GOT3 (cell line): ENCODE measurements at places on chromosomes 11 and 22.
A peak's percentile ranks its signal among the peaks of the same experiment; 100 is the strongest.

- DNase-seq = no peak
These were observed 224.8 kb upstream of the CHORDC1 start for GRCh38 chr11:90447618-90448017.

DNA sequence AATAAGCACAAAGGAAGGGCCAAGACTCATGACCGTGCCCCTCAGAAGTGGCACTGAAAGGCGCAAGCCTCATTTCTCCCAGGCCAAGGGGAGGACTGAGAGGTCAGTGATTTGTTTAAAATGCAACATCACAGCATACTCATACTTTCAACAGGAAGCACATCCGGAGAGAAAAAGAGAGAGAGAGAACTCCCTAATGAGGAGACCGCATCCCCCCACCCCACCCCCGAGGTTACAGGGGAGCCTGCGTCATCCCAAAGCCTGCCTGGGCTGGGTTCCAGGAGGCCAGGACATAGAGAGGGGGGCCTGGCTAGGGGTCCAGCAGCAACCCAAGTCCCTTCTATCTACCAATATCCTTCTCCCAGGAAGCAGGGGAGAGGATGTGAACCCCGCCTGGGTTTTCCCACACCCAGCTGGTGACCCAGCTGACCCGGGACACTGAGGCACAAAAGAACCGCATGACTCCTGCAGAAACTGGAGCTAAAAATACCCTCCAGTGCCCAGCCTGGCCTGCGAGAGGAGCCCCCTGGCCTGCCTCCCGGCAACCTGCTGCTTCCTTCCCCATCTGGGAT, 3.8 kb downstream of the CSNK1E start:
- peak; percentile 31 for DNase-seq

- DNase-seq = no peak
These were observed 87.7 kb upstream of the ANO3 start for GRCh38 chr11:26244207-26244606.

DNA sequence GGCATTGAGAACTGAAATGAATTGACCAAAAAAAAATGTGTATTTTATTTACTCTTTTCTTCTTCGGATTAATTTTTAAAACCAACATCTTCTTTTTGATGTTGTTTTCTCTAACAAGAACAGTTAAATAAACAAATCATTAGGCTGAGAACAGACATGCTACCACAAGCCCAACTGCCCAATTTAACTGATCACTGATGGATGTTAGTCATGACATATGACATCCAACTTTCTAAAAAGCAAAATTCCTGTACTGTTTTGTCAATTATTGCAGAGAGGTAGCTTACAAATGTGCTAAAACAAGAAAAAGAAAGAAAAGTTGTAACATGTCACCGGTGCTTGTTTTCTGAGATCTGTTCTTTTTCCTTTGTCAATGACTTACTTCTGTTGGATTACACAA, 232.1 kb downstream of the C11orf87 start:
- DNase-seq = no peak

- no peak for DNase-seq
These were observed 18.6 kb downstream of the ADAMTS8 start for GRCh38 chr11:130409594-130410388.

DNA sequence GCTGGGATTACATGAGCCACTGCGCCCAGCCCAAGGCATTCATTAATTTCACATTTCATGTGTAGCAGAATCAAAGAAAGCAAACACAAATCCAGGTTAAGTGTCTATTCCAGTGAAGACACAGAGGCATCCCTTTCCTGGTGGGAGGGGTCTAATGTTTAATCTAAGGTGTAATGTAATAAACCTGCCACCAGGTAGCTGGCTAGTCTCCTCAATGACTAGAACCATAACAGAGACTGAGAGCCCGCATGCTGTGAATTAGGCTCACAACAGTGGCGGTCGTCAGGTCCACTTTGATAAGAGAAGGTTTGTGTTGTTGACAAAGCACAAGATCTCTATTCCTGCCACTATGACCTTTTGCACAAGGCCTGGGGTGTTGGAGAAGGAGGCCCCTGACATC, 64.2 kb upstream of the ADA2 start:
- no peak for DNase-seq

DNA sequence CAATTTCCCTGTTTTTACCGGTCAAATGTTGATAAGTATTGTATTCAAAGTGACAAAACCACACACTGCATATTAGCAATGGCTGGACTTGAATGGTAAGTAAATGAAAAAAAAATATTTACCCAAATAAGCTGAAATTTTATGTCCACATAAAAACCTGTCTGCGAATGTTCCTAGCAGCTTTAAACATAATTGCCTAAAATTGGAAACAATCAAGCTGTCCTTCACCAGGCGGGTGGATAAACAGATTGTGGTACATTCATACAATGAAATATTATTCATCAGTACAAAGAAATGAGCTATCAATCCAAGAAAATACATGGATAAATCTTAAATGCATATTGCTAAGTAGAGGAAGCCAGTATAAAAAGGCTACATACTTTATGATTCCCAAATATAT, 1067.8 kb downstream of the LRRC4C start:
- DNase-seq = no peak

GRCh38 chr11:117701781-117702180, 95.2 kb downstream of the DSCAML1 start:
- no peak for DNase-seq

GRCh38 chr11:18578975-18579598, 9.4 kb downstream of the UEVLD start:
- no peak for DNase-seq

DNA sequence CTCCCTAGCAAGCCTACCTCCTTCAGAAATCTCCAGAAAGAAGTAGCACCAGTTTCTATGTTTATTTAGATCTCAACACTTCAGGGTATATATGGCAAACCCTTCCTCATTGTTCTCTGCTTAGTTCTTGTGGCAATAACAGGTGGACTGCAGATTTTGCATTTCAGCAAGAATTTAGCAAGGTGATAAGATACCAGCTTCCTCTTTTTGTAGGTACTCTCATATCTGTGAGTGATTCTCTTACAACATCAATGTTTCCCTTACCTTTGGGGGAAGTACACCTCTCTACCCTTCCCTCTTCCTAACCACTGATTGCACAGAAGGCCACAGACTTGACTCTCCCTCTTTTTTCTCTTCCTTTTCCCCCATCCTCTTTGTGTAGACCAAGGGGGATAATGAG, 230.9 kb upstream of the SESN3 start:
- no peak for DNase-seq

DNA sequence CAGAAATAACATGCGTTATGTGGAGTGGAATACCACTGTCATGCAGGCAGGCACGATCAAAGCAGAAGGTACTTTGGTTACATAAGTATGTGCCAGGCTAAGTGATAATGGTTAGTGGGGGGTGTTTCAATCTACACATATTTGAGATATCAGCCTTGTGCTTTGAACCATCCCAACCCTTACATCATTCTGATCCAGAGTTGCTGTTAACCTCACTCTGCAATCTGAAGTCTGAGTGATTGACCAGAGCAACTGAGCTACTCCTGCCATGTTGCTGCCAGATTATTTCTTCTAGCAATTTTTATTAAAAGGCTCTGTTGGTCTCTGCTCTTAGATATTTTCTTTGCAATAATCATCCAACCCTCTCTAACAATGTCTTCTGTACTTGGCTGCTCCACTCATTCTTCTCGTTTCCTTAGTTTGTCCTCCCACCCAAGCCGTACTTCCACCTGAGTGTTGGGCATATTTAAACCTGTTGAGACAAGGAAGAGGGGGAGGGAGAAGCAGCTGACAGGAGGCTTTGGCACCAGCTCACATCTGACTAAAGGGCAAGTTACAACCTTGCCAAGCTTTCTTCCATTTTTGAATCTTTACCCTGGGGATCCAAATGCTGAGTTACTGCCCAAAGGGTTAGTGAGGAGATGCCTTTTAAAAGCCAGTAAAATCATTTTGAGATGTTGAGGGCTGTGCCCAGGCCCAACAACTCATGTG, 114.1 kb upstream of the SESN3 start:
- no peak for DNase-seq

- DNase-seq = no peak
These were observed 62.7 kb upstream of the KCNQ1OT1 start for GRCh38 chr11:2762451-2762850.

DNA sequence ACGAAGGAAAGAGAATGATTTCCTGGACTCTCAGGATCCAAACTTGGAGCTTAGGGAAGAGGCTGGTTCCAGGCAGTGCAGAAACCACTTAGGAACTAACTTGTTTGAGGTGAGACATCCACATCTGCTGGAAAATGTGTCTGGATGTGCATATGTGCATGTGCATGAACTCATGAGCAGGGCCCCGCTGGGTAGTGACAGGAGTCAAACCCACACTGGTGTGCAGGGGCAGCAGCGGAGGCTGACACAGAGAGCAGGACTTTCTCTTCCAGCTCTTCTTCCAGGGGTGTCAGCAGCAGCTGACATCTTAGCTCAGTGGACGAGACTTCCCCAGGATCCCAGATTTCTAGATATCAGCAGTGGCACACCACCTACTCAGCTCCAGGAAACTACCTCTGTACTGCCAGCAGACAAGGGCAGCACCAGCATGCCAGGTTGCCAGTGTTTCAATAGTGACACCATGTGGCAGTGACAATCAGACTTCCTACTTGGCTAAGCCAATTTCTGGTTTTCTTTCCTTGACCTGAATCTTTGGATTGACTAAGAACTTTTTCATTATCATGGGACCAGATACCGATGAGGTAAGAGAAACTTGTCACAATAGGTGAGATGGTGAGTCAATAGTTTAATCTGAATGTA, 227.5 kb upstream of the ZC3H12C start:
- no peak for DNase-seq

DNA sequence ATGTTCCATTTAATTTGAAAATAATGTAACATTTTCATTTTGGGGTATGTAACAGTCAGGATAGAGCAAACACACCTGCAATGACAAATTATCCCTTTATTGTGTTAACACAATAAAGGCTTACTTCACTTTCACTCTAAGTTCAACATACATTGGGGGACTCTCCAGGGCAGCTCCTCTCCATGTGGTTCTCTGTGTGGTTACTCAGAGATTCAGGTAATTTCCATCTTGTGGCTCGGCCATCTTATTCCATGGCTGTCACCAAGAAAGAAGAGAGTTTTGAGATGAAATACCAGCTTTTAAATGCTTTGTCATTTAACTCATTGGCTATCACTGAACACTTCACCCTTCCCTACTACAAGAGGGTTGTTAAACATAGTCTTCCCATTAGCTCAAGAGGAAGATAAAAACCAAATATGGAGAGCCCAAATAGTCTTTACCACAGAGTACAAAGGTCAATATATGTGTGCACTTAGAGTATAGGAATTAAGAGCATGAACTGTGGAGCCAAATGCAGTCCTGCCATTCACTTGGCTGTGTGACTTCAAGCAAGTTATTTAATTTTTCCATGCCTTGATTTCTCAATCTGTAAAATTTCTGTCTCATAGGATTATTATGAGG, 10.6 kb upstream of the TPH1 start:
- DNase-seq = no peak

DNA sequence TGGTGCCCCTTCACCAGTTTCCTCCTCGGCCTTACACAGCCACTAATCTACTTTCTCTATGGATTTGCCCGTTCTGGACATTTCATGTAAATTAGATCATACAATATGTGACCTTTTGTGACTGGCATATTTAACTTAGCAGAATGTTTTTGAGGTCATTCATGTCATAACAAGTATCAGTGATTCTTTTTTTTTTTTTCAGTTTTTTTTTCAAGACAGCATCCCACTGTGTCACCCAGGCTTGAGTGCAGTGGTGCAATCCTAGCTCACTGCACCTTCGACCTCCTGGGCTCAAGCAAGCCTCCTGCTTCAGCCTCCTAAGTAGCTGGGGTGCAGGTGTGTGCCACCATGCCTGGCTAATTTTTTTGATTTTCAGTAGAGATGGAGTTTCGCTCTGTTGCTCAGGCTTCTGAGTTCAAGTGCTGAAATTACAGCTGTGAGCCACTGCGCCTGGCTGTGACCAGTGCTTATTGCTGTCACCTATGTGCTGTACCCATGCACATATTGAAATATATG, 22.7 kb downstream of the KIAA1671 start:
- DNase-seq = no peak

- DNase-seq = no peak
These were observed 528 bp downstream of the FIBP start for GRCh38 chr11:65887723-65888162.

DNA sequence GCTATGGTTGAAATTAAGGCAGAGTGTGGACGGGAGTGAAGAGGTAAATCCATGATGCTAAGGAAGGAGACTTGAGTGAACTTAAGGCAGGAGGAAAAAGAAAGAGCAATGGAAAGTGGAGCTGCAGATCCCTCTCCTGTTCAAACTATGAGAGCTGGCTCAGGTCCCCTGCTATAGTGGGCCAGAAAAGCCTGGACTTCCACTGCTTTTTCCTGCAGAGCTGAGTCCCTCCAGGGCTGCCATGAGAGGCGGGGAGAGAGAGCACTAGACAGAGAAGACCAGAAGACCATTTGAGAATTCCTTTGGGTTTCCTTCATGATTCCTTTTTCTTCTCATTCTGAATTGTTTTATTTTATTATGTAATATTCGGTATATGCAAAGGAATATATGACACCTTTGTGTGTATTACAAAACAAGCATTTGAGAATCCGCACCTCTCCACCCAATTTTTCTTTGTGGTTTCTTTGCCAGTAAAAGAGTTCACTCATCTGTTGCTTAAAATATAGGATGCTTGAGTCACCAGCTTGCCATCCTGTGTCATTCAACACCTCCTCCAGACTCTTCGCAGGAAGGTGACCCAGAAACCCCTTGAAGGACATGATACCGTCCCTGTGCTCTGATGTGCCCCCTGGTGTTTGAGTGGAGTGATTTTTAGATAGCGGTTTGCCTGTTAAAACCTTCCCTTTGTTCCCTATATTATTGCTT, 24.4 kb downstream of the SREBF2 start:
- DNase-seq = no peak

DNA sequence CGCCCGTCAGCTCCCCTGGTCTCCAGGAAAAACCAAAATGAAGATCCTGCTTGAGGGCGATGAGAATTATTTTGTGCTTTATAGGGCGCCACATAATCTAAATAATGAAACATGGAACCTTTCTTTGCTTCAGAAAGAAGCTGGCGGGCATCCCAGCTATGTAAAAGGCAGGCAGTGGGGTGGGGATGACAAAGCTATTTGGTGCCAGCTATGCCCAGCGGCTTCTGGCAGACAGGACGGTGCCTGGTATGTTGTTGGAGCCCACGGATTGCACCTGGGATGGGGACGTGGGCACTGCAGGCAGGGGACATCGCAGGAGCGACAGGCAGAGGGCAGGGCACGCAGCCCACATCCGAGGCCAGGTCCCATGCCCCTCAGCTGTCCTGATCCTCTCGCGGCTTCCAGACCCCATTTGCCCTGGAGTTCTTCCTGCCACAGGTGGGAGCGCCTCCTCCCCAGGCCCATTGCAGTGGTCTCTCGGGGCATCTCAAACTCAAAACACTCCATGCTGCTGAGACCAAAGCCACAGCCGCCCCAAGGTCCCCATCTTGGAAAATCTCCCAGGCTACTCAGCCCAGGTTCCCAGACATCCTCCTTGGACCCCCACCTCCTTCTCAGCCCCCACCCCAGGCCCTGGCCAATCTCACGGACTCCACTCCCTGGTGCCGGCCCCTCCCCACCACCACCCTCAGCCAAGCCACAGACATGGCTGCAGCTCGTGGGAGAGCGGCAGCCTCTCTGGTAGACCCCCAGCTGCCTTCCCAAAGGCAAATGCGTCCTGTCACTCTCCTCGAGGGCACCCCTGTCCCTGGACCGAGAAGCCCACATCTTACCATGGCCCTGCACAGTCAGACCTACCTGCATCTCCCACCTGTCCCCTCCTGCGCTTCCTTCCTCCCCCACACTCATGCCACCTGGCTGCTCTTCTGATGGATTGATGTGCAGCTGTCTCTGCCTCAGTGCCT, 45.7 kb downstream of the SHISAL1 start:
- DNase-seq = no peak
